Activated CD4-positive, CD25-positive, alpha-beta regulatory T cell treated with anti-CD3 and anti-CD28 coated beads, Interleukin-2, amount 50 U/mL, for 72 hours (primary cell): ENCODE measurements at places on chromosomes 3 and 15.

GRCh38 chr3:69149586-69149985 is 27.2 kb upstream of the LMOD3 start:
- no peak for DNase-seq

DNA sequence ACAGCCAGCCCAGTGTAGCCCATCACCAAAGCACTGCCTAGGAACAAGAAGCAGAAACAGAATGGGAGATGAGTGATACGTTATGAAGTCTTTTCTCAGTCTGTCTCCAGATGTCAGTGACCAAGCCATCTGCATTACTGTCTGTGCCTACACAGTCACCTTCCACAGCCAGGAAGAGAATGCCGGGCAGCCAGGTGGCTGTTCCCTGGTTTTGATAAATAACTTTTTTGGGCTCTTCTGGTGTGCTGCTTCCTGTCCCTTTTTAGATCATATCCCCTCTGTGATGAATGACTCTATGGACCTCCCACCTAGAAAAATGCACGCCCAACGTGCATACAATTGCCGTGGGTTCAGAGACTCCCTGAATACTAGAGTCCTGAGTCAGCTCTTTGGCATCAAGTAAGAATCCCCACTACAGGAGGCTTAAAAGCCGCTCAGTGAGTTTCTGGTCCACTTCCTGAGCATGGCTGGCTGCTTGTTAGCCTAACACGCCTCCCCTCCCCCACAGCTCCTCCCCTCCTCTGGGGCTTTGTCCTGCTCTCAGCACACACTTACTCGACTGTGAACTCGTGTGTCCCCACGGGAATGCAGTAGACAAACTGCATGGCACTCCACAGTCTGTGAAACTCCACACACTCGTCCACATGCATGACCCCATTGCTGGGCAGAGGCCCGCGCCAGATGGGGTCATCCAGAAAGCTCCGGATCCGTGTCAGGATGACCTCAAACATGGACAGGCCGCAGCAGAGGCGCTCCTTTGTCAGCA is 34.7 kb downstream of the NIPA2 start:
- DNase-seq = no peak

DNA sequence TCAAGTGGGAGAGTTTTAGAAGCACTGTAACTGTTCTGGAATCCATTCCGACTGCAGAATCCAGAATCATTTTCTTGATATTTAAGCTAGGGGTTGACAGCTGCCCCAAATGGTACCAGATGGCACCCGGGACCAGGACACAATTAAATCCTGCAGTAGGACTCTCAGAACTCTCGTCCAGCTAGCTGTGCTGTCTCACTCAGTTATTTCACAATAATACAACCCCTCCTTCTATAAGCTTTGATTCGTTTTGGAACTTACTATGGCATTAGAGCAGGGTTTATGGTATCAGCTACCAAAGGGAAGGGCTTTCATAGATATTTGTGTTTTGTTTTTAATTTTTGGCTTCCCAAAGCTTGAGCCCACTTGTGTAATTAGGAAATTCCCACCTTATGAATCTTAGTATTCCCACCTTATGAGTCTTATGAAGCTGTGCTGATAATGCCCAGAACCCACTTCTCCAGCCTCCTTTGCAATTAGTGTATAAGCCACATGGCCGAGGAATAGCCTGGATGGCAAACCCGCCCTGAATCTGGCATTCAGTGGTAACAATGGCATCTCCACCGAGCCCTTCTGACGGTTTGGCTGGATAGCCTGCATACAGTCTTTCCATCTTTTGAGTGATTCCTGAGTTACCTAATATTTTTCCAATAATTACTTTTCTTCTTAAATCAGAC is 120.1 kb downstream of the UACA start:
- no peak for DNase-seq

DNA sequence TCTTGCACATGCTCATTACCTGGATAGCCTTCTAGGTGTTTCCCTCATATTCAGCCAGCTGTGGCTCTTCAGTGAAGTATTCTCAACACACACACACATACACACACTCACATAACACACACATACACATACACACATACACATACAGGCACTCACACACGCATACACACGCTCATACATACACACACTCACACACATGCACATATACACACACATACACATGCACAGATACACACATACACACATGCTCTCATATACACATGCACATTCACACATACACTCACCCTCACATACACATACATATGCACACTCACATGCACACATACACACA is 41.2 kb downstream of the GRK7 start:
- DNase-seq = no peak
